Activated T-cell treated with anti-CD3 and anti-CD28 coated beads for 48 hours (primary cell): ENCODE measurements at places on chromosomes 7 and 10.

DNA sequence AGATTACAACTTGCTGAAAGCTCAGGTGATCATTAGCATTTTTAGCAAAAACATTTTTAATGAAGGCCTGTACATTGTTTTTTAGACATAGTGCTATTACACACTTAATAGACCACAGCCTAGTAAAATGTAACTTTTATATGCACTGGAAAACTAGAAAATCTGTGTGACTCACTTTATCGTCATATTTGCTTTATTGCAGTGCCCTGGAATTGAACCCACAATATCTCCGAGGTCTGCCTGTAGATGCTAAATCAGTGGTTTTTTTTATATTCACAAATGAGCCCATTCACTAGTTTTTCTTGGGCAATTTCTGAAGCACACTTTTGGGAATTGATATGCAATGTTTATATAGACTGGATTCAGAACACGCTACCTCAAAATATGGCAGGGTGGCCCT lies 105.1 kb downstream of the PTPRN2 start:
- DNase-seq: no peak

- no peak for DNase-seq
Measured at GRCh38 chr7:127417346-127417745, 24.8 kb upstream of the ZNF800 start.

DNA sequence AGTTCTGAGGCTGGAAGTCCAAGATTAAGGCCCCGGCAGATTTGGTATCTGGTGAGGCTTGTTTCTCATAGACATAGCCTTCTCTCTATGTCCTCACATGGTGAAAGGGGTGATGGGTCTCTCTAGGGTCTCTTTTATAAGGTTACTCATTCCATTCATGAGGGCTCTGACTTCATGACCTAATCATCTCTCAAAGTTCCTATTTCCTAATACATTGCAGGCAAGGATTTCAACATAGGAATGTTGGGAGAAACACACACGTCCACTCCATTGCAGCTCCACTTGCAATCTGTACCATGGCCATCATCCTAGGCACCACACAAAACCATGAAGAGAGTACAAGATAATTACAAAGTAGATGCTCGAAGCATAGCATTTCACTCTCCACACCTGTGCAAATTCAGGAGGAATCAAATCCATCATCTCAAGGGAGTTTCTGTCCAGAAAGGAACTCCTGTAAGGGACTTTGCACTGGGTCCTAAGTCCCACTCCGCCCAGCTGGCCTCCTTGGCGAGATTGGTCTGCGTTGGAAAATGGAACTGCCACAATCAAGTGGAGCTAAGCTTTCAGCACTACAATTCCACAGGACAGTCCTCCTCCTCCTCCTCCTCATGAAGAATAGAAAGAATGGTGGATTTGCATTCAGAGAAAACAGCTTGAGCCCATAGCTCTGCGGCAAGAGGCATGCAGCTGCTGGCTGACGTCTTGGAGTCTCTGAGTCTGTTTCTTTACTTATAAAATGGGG lies 8.8 kb downstream of the DDC start:
- no peak for DNase-seq

DNA sequence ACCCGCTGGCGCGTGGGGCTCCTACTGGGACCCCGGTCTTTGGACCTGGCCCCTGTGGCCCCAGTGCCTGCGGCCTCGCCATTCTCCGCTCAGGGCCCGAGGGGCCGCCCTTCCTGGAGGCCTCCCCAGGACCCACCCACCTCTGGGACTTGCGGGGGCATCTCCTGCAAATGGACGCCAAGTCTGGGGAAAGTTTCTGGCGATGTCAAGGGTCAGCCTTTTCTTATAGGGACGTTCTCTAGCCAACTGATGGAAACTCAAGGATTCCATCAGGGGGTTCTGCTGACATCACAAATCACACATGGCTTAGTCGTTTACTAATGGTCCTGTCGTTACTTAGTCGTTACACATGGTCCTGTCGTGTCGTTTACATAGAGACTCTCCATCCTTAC lies 57.7 kb upstream of the RHOBTB1 start:
- no peak for DNase-seq

DNA sequence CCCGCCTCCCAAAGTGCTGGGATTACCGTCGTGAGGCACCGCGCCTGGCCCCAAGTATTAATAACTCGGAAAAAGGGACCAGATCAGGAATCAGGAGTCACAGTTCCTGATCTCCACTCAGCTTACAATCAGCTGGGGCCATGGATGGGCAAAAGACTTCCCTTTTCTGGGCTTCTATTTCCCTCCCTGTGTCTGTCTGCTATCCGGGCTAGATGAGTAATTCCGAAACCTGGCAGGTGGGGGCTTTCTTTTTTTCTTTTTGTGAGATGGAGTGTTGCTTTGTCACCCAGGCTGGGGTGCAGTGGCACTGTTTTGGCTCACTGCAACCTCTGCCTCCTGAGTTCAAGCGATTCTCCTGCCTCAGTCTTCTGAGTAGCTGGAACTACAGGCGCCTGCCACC lies 11.6 kb downstream of the RPS24 start:
- DNase-seq: no peak

GRCh38 chr7:96179341-96179740 lies 142.6 kb downstream of the SLC25A13 start:
- DNase-seq: no peak
